ENCODE measurements at places on chromosomes 5 and 9.
A peak's percentile ranks its signal among the peaks of the same experiment; 100 is the strongest.

GRCh38 chr9:15944341-15944740, 391.5 kb downstream of the CCDC171 start:
- DNase-seq, result no peak

- DNase-seq, result no peak
Measured at GRCh38 chr5:88724201-88724600, 158.8 kb downstream of the MEF2C start.

DNA sequence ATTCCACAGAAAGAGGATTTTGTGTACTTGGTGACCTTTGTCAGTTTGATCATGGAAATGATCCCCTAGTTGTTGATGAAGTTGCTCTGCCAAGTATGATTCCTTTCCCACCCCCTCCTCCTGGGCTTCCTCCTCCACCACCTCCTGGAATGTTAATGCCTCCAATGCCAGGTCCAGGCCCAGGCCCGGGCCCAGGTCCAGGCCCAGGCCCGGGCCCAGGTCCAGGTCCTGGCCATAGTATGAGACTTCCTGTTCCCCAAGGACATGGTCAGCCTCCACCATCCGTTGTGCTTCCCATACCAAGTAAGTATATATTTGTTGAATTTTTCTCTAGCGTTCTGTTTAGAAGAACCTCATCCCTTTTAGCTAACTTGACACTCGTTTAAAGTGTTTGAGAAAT, 30.0 kb downstream of the RBM27 start:
- no peak for DNase-seq

DNA sequence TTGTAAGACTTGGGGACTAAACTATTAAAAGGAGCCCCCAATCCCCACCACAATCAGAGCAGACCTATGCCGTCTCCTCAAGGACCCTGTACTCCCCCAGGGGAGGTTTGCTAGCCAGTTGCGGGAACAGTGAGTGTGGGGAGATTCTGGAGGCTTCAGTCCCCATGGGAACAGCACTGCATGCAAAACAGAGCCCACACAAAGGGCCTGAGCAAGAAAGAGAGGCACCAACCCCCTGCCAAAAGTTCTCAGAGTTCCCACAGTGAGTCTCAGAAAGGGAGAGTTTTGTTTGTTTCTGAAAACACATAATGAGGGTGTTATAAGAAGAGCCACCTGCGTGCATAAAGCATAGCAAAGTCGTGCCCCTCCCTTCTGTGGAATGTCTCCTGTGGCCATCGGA, 56.6 kb downstream of the CFAP90 start:
- no peak for DNase-seq

GRCh38 chr5:90932052-90932699, 373.6 kb downstream of the ADGRV1 start:
- DNase-seq, result peak; percentile 10

DNA sequence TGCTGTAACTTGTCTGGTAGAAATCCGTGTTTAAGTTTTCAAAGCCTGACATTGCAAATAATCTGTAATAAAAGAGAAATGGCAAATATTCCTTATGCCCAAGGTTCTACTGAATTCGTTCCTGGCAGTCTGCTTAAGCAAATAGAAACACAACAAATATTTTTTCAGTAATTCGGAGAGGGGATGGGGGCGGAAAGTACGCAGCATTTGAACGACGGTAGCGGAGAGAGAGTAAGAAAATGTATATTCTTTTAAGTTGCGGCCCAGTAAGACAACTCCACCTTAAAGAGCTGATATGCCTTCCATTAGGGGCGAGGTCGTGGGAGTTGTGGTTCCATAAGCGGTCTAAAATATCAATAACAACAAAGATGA, 569 bp downstream of the YIPF5 start:
- no peak for DNase-seq

GRCh38 chr5:5736007-5736406, 313.5 kb downstream of the ICE1 start:
- no peak for DNase-seq

DNA sequence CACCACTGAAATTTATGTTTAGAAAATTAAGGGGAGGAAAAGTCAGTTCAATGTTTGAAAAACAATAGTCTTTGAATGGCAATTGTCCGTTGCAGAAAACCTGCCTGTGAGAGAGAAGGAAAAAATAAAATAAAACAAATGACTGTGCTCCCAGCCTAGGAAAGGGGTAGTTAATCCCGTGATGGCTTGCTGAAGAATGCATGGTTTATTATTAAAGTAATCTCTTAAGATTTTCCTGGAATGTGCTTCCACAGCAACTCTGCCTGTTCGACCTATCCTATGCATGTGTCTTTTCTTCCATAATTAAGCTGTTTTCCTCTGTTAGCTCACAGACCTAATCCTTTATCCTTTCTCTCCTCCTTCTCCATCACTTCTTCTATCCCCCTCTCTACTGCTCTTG, 2.4 kb upstream of the DAB2 start:
- no peak for DNase-seq

DNA sequence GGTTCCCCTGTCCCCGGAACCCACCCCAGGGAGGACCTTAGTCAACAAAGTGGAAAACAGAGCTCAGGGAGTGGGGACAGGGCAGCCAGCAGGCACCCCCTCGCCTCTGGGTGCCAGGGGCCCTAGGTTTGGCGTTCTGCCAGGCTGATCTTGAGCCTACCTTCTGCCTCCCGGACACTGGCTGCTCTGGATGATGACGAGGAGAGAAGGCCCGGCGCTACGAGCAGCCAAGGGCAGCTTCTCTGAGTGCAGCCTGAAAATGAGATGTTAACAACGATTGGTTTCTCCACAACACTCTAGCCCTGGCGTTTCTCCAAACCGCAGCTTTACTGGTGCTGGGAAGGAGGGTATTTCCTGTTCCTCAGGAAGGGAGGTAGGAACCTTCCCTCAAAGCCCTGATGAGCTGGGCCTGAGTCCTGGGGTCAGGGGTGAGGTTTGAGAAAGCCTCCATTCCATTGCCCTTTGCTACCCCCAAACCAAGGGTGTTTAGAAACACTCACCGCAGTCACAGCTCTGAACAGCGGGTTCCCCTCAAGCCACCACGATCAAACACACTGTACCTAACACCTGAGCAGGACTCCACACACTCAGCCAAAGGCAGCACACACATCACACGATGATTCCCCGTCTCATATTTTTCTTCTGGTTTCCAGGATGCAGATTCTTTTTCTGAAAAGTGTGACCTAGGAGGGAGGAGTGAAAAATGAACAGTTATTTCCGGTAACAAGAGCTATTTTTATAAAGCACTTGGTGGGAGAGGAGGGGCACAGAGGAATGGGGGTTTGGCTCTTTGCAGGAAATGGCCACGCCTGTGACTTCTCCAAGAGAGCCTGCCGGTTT, at the start of gene STING1:
Gene STING1 (minus strand): TSS at position 709 of the 840 bp plus-strand sequence. CDS start 1,054 bp downstream, outside the sequence.
- peak; percentile 21 for DNase-seq

DNA sequence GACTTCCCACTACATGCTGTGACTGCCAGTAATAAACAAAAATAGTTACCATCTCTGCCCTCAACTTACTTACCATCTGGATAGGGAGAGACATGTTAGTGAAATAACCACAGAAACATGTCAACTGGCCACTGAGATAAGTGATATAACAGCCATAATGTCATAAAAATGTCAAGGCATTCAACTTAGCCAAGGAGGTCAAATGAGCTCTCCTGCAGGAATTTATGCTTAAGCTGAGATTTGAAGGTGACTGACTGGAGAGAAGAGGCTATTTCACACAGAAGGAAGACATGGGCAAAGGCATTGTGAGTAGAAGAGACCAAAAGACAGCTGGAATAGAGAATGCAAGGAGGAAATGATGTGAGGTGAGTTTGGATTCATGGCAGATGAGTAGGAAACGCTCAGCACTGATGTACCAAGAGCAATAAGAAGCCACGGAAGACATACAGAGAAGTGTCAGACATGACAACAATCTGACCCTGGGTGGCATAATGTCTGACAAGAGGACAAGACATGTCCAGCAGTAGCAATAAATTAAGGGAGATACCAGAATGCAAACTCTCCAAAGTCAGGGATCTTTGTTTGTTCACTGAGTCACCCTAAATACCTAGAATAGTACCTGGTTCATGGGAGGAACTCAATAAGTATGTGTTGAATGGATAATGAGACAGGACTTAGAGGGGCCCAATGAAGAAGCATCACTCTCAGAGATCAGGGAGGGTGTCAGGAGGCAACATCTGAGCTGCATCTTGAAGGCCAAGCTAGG, 318.8 kb downstream of the ACTL7B start:
- DNase-seq, result no peak

DNA sequence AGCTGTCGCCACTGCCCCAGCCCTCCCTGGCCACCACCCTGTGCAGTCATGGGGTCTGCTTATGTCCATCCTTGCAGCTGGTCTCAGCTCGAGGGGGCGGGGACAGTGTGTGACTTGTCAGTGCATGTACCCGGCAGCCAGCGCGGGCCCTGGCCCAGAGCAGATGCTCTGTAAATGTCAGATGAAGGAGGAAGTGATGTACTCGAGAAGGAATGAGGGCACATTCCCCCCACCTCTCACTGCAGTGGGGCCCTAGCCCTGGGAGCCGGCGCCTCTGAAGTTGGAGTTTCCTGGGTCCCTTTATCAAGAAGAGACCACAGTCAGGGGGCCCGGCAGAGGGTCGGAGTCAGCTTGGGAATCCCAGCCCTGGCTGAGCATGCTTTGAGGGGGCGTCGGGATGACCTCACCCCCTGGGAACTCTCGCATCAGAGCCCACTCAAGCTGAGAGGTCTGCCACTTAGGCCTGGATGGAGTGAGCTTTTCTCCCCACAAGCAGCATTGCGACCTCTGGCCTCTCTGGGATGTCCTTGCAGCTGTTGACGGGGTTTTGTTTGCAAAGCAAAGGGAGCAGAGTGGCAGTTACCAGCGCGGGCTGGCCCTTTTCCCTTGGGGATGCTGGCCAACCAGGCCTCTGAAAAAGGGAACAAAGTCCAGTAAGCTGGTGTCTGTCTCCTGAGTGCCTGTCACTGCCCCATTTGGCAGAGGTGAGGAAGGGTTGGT, 19.0 kb downstream of the NEURL1B start:
- DNase-seq, result no peak

DNA sequence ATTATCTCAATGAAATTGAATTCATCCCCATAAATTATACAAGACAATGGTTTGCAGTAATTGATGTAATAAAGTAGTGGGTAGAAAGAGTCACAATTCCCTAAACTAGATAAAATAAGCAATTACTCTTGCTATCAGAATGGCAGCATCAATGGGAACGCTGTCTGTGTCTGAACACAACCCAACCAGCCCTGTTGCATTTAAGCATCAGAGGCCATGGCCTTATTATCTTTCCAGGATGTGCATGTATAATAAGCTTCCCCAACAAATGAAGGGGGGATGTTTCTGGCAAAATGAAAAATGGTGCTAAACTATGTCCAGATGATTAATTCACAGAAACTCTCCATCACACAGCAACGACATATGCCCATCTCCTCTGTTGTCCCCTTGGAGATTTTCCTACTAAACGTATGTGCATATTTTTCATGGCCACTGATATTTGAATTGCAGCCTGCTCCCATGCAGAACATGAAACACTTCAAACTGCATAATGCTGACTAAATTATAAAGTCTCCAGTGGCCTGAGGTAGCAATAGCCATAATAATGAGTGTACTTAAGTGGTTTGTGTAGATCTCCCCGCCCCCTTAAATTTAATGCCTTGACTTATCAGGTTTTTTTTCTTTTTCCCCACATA, 306.9 kb upstream of the ADAMTS16 start:
- no peak for DNase-seq

GRCh38 chr9:69895659-69896058, 75.0 kb downstream of the CFAP95 start:
- DNase-seq, result no peak

GRCh38 chr5:158943057-158943456, 156.7 kb downstream of the EBF1 start:
- no peak for DNase-seq

DNA sequence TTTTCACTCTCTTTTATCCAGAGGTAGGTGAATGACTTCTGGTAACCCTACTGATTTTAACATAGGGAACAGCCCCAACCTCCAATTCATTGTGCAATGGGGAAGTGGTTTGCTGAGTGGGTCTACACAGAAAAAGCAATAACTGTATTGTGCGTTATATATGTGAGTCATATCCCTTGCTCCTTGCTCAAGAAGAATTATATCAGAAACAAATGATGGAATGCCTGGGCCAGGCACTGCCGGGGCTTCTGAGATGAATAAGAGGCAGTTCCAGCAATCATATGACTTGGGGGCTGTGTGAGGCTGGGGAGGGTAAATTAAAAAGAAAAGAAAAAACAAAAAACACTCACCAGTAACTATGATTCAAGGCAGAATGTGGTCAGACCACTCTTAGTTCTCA, 79.2 kb upstream of the ABCA1 start:
- DNase-seq, result no peak

DNA sequence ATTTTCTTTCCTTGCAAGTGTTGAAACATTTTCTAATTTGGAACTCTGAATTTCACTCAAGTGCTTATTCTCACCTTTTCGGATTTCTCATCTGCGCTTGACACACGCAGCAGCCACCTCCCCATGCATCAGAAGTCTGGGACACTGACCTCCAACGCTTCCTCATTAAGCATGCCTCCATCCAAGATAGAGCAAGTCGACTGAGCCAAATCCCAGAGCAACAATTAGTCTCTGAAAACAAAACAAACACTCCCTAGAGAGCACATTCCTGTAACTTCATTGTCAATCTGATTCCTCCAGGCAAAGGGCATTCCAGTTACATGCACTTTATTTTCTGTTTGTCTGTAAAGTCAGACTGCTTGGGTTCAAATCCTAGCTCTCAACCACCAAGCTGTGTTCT, 5.7 kb downstream of the CD180 start:
- DNase-seq, result no peak

DNA sequence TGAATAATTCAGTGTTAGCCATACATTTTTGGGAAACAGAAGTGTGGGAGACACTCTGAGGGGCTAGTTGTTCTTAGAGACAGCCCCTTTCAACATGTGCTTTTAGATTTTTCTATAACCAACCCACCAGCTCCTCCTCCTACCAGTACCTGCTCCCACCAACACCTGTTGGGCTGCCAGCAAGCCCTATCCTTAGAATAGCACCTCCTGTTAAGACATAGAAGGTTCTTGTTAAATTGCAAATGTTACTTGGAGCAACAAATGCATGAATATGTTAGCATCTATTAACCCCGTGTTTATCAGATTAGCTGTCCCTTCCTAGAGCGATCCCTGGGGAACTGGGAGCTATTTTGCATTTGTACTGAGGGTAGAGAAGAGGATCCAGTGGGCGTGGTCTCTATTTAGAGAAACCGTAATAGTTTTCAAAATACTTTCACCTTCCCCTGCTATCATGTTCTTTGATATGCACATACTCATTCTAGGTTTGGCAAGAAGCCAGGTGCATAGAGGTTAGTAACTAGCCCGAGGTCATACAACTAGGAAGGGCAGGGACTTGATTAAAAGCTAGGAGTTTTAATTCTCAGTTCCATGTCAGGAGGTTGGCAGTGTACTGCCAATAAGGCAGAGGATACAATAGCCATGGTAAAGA, 334.4 kb downstream of the KCTD16 start:
- DNase-seq, result no peak

DNA sequence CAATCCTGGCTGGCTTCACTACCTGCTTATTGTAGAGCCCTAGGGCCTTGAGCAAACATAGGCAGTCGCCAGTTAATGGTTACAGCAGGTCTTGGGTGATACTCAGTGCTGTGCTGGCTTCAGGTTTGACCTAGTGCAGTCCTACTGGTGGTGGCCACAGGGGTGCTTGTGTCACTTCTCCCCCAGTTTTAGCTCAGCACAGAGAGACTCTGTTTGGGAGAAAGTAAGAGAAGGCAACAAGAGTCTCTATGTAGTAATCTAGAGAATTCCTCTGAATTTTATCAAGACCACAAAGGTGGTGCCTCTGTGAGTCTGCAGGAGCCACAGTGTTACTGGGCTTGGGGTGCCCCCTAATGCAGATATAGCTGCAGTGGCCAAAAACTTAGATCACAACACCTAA, 165.6 kb downstream of the CCDC171 start:
- no peak for DNase-seq
